ENCODE measurements at places on chromosomes 6 and 20. TPM values are rescaled to one million over a fixed set of nuclear protein-coding genes. Genes with fewer than 3 reads are reported as not detected.

Gene QKI
- total RNA-seq, result 55.9 TPM

Gene TAF4
- total RNA-seq, result 4.1 TPM

Gene GJE1
- not detected for total RNA-seq

Gene PNLDC1
- not detected for total RNA-seq

Gene TNFAIP3
- 39.9 TPM for total RNA-seq

Gene WFDC6
- total RNA-seq, result not detected

Gene ZBTB46
- total RNA-seq, result 0.78 TPM

Gene NCR2
- not detected for total RNA-seq

Gene PHF1
- total RNA-seq, result 27.3 TPM

Gene CST2
- not detected for total RNA-seq

Gene PRR18
- total RNA-seq, result not detected

Gene PROKR2
- total RNA-seq, result not detected

Gene VSTM2L
- total RNA-seq, result 9.0 TPM

Gene SLC13A3
- 7.9 TPM for total RNA-seq

Gene LY6G6D
- not detected for total RNA-seq

Gene GMPR
- total RNA-seq, result not detected

Gene CRISP2
- not detected for total RNA-seq

Gene NRM
- 12.4 TPM for total RNA-seq

Gene COL11A2
- total RNA-seq, result 0.08 TPM

Gene EPHA7
- total RNA-seq, result not detected

Gene HDGFL1
- total RNA-seq, result not detected

Gene DPPA5
- not detected for total RNA-seq

Gene LST1
- total RNA-seq, result not detected

Gene TPD52L1
- 83.5 TPM for total RNA-seq

Gene RBM12
- total RNA-seq, result 27.3 TPM

Gene MTRF1L
- 8.5 TPM for total RNA-seq

Gene NAPB
- 2.1 TPM for total RNA-seq

Gene SAMD5
- total RNA-seq, result 1.8 TPM

Gene PDRG1
- 13.2 TPM for total RNA-seq

Gene OR2H1
- total RNA-seq, result not detected

Gene LY6G5C
- total RNA-seq, result 0.76 TPM

Gene FRK
- 2.3 TPM for total RNA-seq
